Stimulated activated CD4-positive, alpha-beta T cell treated with anti-CD3 and anti-CD28 coated beads, Interleukin-15, amount 100 ng/mL, for 1 hour (primary cell): ENCODE measurements at places on chromosomes 12 and 14.

DNA sequence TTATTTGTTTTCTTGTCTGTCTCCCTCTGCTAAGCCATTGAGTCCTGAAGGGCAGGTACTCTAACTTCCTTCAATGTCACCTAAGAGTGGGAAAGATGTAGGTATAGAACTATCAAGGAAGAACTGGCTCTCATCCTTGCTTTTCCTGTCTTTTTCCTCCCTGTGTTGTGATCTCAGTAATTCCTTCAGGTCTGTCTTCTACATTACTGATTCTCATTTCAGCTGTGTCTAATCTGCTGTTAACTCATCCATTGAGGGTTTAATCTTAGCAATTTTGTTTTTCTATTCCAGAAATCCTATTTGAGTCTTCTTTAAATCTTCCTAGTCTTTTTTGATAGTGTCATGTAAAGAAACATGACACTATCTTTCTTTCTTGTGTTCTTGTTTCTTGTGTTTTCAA lies 124.5 kb upstream of the PLXNC1 start:
- no peak for DNase-seq

GRCh38 chr12:25366122-25366521 lies 115.4 kb upstream of the KRAS start:
- no peak for DNase-seq

GRCh38 chr12:76080729-76081415 lies 3.6 kb downstream of the NAP1L1 start:
- no peak for DNase-seq

DNA sequence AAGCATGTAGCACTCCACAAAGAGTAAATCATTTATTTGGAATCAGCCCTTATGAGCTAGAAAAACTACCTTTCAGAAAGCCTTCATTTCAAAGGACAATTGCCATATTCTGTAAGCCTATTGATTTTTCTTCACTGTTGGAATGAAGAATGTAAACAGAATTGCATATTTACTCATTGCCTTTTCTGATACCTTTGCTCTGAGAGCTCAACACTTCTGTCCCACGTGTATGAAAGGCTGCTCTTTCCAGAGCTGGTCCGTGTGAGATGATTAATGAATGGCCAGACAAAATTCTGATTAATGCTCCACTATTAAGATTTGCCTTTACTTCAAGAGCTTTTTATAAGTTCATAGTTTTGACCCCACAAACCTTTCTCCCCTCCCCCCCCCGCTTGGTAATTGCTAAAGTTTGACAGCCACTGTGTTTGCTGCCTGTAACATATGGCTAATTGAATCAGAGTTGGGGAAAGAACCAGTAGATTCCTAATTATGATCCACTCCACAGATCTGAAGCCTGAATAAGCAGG lies 63.0 kb upstream of the PLEKHA5 start:
- DNase-seq, result no peak

DNA sequence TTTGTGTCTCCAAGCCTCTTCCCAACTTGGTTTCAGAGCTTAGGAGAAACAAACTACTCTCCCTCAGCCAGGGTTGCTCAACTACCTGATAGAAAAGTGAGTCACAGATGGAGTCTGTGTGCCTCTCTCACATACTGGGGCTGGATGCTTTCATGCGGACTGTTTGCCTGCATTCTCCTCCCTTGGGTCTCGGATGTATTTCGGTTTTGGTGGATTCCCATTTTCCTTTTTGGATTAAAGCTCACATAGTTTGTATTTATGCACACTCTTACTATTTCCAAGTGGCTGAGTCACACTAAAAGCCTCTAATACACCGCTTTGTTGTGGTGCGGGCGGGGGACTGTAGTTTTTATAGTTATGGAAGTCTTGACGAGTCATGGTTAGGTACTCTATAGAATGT lies 505.4 kb downstream of the LRFN5 start:
- DNase-seq, result no peak

- DNase-seq, result no peak
Measured at GRCh38 chr12:12791756-12792369, 6.4 kb downstream of the APOLD1 start.
